D341Med (cell line): ENCODE measurements at places on chromosomes 12 and 14.
A peak's percentile ranks its signal among the peaks of the same experiment; 100 is the strongest.

DNA sequence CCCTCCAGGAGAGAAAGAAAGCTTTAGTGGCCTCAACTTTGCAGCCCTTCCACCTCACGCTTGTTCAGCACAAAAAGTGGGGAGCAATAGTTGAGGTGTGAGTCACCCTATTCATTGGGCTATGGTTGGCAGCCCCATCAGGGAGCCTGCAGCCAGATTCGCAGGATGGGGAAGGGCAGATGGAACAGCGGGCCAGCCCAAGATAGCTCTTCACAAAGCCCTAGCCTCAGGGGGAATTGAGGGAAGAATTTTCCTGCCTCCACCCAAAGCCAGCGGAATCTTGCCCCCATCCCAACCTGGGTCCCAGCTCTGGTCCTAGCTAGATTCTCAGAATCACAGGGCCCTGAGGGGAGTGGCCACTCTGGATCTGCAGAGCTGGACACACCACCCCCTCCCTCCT lies 3.6 kb upstream of the KRT5 start:
- peak; percentile 5 for DNase-seq

DNA sequence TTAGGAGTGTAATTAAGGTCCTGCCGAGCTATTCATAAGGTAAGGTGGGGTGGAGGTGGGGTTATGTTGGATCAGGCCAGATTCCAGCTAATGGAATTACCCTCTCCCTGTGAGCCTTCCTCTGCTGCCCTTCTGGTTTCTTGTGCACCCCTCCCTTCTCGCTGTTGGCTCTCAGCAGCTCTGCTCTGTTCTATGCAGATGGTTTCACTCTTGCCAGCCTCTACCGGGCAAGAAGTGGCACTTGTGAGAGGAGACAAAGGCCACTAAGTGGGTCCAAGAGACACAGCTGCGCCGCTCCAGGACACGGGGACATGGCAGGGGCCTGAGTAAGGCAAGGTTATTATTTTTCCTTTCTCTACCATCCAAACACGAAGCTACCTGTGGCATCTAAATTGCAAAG lies 334.4 kb downstream of the EMP1 start:
- no peak for DNase-seq

DNA sequence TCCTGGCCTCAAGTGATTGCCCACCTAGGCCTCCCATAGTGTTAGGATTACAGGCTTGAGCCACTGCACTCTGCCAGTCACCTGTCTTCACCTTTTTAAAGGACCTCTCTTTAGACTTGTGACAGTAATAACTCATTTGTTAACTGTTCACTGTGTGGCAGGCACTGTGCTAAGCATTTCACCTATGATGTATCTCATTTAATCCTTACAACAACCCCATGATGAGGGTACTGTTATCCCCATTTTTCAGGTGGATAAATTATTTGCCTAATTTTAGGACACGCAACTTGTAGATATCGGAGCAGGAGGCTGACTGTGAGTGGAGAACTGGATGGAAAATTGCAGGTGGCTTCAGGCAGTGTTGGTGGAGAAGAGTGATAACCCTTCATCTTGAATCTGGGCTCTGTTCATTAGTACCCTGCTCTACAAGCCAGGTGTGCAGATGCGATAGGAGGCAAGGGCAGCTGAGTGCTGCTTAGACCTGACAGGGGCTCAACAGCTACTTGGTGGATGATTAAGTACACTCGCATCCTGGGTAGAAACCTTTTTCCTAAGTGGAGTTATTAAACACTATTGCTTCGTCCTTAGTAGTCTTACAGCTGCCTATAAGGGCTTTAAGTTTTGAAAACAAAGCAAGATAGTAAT lies 2.7 kb downstream of the TCTN1 start:
- no peak for DNase-seq

DNA sequence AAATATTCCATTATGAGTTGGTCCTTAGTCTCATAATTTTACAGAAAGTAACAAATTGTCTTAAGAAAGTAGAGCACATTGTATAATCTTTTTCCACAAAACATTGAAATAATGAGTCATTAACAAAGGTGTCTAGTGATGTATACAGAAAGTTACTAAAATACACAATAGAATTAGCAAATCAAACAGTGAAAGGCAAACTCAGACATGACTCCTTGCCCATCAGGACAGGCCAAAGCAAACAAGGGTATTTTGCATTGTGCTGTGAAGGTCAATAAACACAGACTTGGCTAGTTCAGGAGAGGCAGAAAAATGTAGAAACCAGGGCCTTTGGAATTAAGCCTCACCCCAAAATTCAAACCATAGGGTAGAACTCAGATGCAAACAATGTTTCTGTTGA lies 37.3 kb downstream of the SIX4 start:
- no peak for DNase-seq

DNA sequence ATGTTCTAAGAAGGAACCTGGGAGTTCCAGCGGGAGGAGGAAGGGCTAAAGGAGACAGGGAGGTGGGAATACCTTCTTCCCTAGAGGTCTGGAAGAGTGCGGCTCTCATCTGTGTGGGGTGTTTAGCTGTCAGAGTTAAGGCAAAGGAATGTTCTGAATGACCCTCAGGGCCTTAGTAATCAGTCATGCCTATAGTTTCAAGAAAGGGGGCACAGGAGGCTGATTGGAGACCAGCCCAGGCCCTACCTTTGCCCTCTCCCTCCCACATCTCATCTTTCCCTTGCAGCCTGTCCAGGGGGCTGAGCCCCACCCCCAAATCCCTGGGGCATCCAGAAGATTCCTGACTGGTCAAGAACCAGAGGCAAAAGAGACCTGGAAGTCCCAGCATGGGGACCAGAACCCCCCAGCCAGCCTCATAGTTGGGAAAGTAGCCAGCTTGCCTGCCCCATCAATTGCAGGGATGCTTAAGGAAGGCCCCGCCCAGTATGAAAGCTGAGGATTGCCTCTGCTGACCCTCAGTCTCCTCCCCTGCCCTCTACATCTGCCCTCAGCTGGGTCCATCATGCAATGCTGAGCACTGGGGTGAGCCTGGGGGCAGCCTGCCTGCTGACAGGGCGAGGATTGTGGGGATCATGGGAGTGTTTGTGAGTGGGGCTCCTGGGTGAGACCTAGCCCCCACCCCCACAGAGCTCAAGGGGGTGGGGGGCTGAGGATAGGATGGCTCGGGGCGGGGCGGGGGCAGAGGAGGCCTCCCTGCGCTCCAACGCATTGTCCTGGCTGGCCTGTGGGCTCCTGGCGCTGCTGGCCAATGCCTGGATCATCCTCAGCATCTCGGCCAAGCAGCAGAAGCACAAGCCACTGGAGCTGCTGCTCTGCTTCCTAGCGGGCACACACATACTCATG lies 1.8 kb downstream of the GPR162 start:
- DNase-seq, result no peak

- no peak for DNase-seq
Observed at GRCh38 chr12:26727482-26728204, 105.4 kb downstream of the ITPR2 start.

DNA sequence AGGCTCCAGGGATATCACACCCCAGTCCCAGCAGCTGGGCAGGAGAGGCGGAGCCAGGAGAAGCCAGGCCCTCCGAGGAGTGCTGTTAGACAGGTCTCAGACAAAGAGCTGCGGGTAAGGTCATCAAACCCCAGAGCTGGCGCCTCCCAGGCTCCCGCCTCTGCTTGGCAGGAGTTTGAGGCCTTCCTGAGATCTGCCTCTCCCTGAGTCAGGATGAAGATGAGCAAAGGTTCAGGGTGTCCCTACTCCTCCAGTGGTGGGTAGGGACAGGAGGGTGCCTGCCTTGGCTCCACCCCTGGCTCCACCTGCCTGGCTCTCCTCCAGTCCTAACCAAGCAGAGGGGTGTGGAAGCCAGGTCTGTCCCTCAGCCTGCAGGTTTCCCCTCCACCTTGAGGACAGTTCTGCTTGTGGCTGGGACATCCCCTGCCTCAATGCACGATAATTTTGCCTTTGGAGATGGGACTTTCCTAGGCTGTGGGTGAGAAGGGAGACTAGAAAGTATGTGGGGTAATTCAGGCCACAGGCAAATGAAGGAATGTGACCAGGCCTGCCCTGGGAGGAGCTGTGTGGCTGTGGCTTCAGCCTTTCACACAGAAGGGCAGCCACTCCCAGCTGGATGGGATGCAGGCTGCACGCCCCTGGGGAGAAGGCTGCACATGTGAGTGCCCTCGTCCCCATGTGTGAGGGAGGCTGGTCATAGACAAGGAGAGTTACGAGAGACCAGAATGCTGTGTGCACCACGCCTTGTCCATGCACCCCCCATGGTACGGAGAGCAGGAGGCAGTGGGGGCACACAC lies 2.2 kb downstream of the PLEKHG6 start:
- no peak for DNase-seq

DNA sequence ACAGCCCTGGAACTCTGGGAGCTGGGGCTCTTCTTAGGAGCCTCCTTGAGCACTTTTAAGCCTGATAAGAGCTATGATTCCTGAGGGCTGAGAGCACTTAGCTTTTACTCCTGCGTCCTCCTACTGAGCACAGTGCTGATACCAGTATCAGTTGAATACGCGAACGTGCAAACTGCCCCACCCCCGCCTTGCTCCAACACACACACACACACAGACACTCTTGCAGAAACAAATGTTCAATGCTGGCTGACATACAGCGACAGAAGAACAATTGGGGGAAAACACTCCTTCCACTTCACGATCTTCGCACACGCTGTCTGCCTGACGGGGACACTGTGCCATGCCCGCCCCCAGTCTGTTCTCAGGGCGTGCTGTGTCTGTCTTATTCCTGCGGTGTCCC lies 57.2 kb upstream of the DLK1 start:
- no peak for DNase-seq

DNA sequence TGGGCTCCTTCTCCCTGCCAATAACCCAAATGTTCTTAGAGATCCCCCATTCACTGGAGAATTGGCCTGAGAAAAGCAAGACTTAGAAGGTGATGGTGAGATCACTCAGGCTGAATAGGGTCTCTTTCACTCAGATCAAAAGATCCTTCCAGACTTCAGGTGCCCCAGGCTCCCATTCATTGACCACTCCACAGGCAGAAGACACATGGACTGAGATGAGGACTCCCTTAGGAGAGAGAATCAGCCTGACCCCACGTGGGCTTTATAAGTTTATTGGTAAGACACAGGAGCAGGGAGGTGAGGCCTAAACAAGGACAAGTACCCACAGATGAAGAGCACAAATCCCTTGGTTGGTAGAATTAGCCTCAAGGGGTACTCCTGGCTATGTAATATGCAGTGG lies 6.1 kb upstream of the KRT72 start:
- no peak for DNase-seq

- DNase-seq, result no peak
Observed at GRCh38 chr12:43288671-43289425, 263.2 kb downstream of the ADAMTS20 start.

- no peak for DNase-seq
Observed at GRCh38 chr12:77045183-77045582, 20.2 kb downstream of the E2F7 start.

- DNase-seq, result no peak
Observed at GRCh38 chr12:116408489-116409250, 131.2 kb upstream of the MED13L start.

- DNase-seq, result no peak
Observed at GRCh38 chr14:68734231-68734732, 58.6 kb downstream of the ZFP36L1 start.

- DNase-seq, result no peak
Observed at GRCh38 chr14:102778338-102779083, 1.3 kb downstream of the TRAF3 start.

DNA sequence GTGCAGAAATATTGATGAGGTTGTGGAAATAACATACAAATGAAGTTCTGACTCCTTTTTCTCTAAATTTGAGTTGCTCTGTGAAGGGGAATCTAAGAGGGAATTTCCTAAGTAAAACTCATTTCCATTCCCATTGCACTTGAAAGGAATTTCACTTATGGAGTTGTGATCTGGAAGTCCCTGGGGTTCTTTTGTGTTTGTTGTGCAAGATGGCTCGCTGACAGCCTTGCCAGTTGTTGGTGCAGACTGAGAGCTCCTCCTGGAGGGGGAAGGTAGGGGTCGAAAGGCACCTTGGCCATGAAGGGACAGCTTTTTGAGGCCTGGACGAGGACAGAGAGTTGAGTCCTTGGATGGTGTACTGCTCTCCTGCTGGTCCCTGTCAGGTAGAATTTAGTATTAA lies 72.0 kb downstream of the C12orf56 start:
- no peak for DNase-seq

DNA sequence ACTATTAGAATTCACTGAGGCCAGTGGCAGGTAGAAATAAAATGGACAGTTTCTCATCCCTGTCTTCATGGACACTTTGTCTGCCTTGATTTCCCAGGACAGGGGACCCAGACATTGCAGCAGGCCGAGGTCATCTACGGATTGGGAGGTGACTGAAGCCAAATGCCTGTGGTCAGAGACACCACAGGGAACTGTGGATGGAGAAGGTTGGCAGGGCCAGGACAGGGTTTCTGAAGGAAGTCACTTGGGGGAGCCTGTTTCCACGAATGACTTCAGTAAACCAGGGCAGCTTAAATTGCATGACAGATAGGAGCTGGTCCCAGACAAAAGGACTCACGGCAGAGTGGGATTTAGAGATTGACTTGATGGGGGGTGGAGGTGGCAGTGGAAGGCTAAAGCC lies 224.9 kb downstream of the NTF3 start:
- no peak for DNase-seq

GRCh38 chr12:49949866-49950265 lies 671 bp upstream of the AQP2 start:
- DNase-seq, result no peak

GRCh38 chr14:103894723-103895059 lies 33.6 kb upstream of the TDRD9 start:
- DNase-seq, result peak; percentile 20

GRCh38 chr14:72433511-72433910 lies 460.4 kb downstream of the DPF3 start:
- no peak for DNase-seq

DNA sequence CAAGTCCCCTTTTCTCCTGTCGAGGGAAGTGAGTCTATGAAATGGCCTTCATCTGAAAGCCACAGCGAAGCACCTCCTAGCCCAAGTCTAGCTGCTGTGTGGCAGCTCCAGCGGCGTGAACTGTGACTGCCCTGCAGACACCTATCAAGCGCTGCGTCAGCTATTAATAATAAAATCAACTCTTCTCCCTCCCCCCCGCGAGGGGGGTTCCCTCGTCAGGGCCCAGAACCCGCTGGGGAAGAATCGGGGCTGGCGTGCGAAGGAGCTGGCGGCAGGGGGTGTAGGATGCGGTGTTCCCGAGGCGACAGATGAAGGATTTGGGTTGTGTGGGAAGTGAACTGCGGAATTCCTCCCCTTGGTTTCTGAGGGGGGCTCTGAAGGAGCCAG lies 662 bp upstream of the ATP2A2 start:
- DNase-seq, result peak; percentile 79

DNA sequence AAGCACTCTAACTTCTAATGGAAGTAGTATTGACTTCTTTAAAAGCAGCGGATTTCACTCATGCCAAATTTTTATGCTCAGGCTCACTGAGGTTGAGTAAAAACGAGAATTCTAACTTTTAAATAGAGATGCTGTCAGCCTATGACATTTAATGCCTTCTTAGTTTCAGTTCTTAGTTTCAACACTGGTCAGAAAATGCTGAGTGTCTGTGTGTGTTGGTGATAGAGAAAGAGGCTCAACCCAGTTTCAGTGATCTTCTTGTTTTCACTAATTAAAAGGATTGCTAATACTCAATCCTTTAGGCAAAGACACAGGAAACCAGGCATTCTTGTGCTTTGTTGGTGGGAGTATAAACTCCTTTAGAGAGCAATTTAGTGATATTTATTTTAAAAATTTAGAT lies 31.0 kb downstream of the PEBP1 start:
- DNase-seq, result no peak
